Heart right ventricle (tissue), 16 donors: ENCODE measurements at places on chromosomes 13 and 19. TPM values are rescaled to one million over a fixed set of nuclear protein-coding genes. Genes with fewer than 3 reads are reported as not detected.

Gene LIPE
- 109 TPM for total RNA-seq

Gene PPP1R13L
- total RNA-seq, result 164 TPM

Gene SHC2
- 11.7 TPM for total RNA-seq

Gene IL4I1
- 0.83 TPM for total RNA-seq

Gene CEACAM7
- total RNA-seq, result not detected

Gene ANKLE1
- not detected for total RNA-seq

Gene RPS28
- total RNA-seq, result 1,036 TPM

- H3K27ac ChIP-seq, result no peak overlapping the region
- H3K27me3 ChIP-seq, result no peaks in the 10 kb centered on the region
- no peaks in the 10 kb centered on the region for H3K36me3 ChIP-seq
- no peak for DNase-seq
- no peak overlapping the region for H3K4me3 ChIP-seq
- H3K4me1 ChIP-seq, result no peaks in the 10 kb centered on the region
Observed at GRCh38 chr19:46648961-46649960, 11.7 kb downstream of the DACT3 start.

- H3K4me3 ChIP-seq, result no peak overlapping the region
- peaks cover 90% of the 10 kb centered on the region for H3K4me1 ChIP-seq
- no peaks in the 10 kb centered on the region for H3K36me3 ChIP-seq
- no peak for DNase-seq
- H3K27ac ChIP-seq, result no peak overlapping the region
- no peaks in the 10 kb centered on the region for H3K27me3 ChIP-seq
Observed at GRCh38 chr19:16609511-16610200, 18.3 kb downstream of the MED26 start.

DNA sequence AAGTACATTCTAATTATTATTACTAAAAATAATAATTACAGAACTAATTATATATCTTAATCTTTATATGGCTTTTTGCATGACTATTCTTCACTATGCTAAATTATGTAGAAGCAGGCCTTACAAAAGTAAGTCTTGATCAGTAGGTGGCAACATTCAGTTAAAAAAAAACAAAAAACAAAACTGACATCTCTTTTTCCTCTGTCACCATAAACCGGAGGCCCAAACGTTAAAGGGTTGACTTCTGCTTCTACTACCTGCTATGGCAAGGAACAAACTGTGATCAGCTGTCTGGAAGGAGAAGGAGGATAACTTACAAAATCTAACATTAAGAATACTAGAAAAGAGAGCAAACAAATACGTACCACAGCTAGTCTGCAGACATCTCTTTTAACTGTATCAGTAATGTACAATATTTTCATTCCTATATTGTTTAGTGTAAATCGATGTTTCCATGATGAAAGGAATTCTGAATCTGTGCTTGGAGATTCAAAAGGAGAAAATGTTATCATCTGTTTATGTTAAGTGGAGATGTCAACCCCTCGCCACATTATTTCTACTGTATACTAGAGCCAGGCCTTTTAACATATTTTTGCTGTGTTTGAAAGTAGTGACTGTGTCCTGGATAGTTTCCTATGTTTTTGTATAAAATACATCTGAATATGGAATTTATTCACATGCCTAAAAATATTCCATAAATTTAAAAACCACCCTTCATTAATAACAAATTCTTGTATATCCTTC lies 1525.4 kb downstream of the SLITRK1 start:
- no peaks in the 10 kb centered on the region for H3K27me3 ChIP-seq
- no peak overlapping the region for H3K27ac ChIP-seq
- DNase-seq, result no peak
- no peaks in the 10 kb centered on the region for H3K4me1 ChIP-seq
- no peaks in the 10 kb centered on the region for H3K36me3 ChIP-seq
- H3K4me3 ChIP-seq, result no peak overlapping the region

DNA sequence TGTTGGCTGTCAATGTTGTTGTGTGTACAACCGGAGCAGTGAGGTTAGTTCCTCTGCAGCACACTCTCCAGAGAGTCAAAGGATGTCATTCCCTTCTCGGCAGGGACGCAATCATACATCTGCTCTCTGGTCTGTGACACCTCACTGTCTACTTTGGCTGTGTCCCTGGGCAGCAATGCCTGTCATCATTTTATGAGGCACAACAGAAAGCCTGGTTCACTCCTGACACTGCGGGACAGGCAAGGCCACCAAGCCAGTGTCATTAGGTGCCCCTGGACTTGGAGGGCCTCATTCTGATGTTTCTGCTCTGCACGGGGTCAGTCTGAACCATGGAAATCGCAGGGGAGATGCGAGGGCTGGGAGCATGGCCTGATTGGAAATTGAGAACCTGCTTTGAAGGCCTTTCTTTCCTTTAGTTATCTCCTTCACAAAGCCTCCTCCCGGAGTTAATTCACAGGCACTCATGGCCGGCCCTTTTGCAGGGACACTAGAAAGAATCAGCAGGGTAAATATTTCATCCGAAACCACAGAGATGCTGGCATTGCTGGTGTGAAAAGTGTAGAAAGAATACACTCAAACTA lies 284.4 kb downstream of the ZNF536 start:
- H3K27ac ChIP-seq, result no peak overlapping the region
- no peaks in the 10 kb centered on the region for H3K36me3 ChIP-seq
- H3K4me3 ChIP-seq, result no peak overlapping the region
- DNase-seq, result no peak
- H3K4me1 ChIP-seq, result no peaks in the 10 kb centered on the region
- peaks cover 22% of the 10 kb centered on the region for H3K27me3 ChIP-seq

- peak; percentile 88 for DNase-seq
- H3K27me3 ChIP-seq, result no peaks in the 10 kb centered on the region
- H3K4me1 ChIP-seq, result peaks cover 90% of the 10 kb centered on the region
- H3K36me3 ChIP-seq, result peaks cover 5% of the 10 kb centered on the region
- H3K27ac ChIP-seq, result peak overlapping the region; percentile 91
Observed at GRCh38 chr19:38250821-38251563, 5.2 kb downstream of the PPP1R14A start.

GRCh38 chr19:367963-368629 lies 23.5 kb upstream of the MIER2 start:
- H3K36me3 ChIP-seq, result no peaks in the 10 kb centered on the region
- H3K4me3 ChIP-seq, result no peak overlapping the region
- no peak for DNase-seq
- H3K4me1 ChIP-seq, result peaks cover 18% of the 10 kb centered on the region

DNA sequence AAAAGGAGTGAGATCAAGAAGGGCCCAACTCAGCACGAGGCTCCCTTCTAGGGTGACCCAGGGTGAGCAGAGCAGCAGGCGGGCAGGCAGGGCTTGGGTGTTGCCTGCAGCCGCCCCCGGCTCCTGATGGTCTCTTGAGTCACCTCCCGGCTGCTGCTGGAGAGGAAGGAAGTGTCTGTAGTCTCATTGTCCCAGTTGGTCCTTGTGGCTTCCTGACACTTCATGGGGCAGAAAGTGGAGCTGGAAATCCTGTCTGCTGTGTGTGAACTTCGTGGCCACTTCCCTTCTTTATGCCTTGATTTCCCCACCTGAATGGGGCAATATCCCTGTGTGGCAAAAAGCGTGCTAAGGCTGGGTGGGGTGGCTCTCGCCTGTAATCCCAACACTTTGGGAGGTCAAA lies 2.5 kb downstream of the MAP1S start:
- peaks cover 54% of the 10 kb centered on the region for H3K4me1 ChIP-seq
- H3K36me3 ChIP-seq, result peaks cover 34% of the 10 kb centered on the region
- peak; percentile 46 for DNase-seq
- peak overlapping the region; percentile 28 for H3K27ac ChIP-seq
- no peak overlapping the region for H3K4me3 ChIP-seq
- no peaks in the 10 kb centered on the region for H3K27me3 ChIP-seq

DNA sequence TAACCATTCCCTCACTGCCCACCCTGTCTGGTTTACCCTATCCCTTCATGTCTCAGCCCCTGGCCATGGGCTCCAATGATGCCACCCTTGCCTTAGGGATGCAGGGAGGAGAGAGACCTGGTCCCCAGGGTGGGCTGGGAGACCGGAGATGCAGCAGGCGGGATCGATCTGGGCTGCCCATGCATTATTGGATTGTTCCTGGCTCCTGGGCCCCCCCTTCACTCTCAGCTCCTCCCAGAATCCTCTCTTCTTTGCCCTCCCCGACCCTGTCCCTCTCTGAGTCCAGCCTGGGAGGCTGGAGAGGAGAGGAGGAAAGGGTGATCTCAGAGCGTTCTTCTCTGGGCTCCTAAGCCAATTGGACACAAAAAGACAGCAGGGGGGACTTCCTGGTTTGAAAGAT lies 5.8 kb downstream of the KASH5 start:
- no peaks in the 10 kb centered on the region for H3K4me1 ChIP-seq
- no peak overlapping the region for H3K27ac ChIP-seq
- no peak overlapping the region for H3K4me3 ChIP-seq
- DNase-seq, result no peak
- peaks cover 5% of the 10 kb centered on the region for H3K27me3 ChIP-seq

- no peaks in the 10 kb centered on the region for H3K4me1 ChIP-seq
- H3K27me3 ChIP-seq, result no peaks in the 10 kb centered on the region
- no peak overlapping the region for H3K27ac ChIP-seq
- no peak for DNase-seq
- H3K4me3 ChIP-seq, result no peak overlapping the region
- no peaks in the 10 kb centered on the region for H3K36me3 ChIP-seq
Observed at GRCh38 chr13:32206097-32206740, 108.9 kb downstream of the ZAR1L start.

DNA sequence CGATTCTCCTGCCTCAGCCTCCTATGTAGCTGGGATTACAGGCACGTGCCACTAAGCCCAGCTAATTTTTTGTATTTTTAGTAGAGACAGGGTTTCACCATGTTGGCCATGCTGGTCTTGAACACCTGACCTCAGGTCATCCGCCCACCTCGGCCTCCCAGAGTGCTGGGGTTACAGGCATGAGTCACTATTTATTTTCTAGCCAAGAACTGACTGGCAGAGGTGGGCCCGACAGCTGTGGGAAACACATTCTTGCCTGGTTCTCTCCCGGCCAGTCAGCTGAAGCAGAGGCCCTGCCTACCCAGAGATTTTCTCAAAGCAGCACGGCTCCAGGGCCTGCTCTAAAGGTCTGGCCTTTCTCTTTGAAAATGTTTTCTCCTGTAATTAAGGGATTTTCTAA lies 108.0 kb downstream of the KCTD15 start:
- no peak for DNase-seq
- peak overlapping the region; percentile 98 for H3K27ac ChIP-seq
- peaks cover 27% of the 10 kb centered on the region for H3K4me1 ChIP-seq
- no peaks in the 10 kb centered on the region for H3K36me3 ChIP-seq

- peak overlapping the region; percentile 24 for H3K4me3 ChIP-seq
- no peaks in the 10 kb centered on the region for H3K27me3 ChIP-seq
- no peak overlapping the region for H3K27ac ChIP-seq
Observed at GRCh38 chr13:53782488-53782961, 753.9 kb downstream of the OLFM4 start.

DNA sequence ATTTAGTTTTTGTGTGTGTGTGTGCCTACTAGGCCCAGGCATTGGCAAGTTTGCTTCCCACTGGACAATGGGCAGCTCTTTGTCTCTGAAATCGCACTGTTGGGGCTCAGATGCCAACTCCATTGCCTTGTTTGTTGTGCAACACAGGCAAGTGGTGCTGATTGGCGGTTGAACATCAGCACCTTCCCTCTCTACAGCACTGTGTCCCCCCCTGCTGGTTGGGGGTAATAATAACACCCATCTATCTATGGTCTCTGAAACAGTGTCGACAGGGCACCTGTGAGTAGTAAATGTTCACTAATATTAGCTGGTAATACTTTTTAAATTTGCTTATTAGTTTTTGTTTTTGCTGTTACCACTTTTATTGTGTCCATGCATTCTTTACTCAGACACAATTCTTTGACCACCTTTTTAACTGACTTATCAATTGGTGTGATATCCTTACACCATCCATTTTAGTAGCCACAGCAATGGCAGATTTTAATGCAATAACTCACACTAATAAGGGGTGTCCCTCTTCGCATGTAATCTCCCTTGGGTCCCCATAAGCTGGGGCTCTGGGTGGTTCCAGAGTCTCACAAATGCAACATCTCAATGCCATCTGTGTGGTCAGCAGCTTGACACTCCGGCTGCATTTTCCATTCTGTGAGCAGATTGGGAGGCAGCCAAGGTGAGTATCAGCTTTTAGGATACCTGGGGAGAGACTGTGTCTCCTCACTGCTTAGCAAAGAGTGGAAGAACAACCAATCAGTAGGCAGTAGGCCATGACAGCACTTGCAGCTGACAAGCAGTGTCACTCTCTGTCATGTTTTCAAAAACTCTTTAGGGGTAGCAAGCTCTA lies 47.7 kb upstream of the UQCRFS1 start:
- no peak overlapping the region for H3K4me3 ChIP-seq
- no peaks in the 10 kb centered on the region for H3K36me3 ChIP-seq
- DNase-seq, result no peak
- no peaks in the 10 kb centered on the region for H3K4me1 ChIP-seq

DNA sequence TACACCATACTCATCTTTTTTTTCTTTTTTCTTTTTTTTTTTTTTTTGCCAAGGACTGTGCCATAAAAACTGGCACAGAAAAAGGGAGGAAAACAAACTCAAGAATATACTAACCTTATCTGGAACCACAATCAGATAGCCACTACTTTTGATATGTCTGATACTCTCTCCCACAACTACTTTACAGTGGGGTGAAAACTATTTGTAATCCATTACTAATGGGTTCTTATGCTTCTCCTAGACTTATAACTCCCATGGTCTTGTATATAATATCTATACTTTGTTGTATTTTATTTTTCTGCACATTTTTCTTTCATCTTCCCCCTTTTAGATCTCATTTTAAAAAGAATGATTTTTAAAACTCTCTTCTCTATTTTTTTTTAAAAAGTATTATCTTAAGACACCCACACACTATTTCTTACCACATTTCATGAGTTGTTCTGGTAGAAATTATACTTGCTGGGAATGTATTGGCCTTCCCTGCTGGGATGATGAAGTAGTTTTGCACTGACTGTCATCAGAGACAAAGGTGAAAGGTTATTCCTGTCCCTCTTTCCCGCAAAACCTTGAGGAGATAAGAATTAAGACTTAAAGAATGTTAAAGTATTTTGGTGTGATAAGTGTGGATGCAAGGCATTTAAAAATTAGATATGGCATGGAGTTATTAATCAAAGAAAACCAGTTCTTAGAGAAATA lies 146.7 kb upstream of the KLF12 start:
- H3K4me1 ChIP-seq, result no peaks in the 10 kb centered on the region
- no peak overlapping the region for H3K4me3 ChIP-seq
- no peak overlapping the region for H3K27ac ChIP-seq
- H3K36me3 ChIP-seq, result no peaks in the 10 kb centered on the region
- no peak for DNase-seq

GRCh38 chr19:31947436-31948115 lies 397.8 kb upstream of the ZNF507 start:
- no peak for DNase-seq
- H3K4me3 ChIP-seq, result no peak overlapping the region
- peaks cover 9% of the 10 kb centered on the region for H3K4me1 ChIP-seq
- H3K27ac ChIP-seq, result no peak overlapping the region
- H3K27me3 ChIP-seq, result no peaks in the 10 kb centered on the region
- H3K36me3 ChIP-seq, result no peaks in the 10 kb centered on the region
